Heart right ventricle (tissue), 16 donors: ENCODE measurements at places on chromosomes 1 and 21. TPM values are rescaled to one million over a fixed set of nuclear protein-coding genes. Genes with fewer than 3 reads are reported as not detected.

GRCh38 chr1:155175281-155175926 lies 1.8 kb downstream of the TRIM46 start:
- no peak for DNase-seq

Gene PBX1
- 62.7 TPM for total RNA-seq

DNA sequence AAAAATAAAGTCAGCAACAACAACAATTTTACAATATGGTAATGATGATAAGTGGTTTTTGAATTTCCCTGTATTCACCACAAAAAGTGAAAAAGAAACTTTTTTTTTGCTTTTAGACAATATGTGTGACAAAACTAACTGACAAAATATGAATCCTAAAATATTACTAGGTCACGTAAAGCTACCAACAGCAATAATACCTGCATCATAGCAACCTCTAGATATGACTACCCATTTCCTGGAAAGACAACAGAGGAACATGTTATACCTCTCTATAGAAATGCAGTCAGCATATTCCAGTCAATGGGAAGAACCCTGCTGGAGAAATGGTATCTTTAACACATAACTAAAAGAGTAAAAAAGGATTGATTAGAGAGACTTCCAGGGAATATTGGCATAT lies 73.7 kb downstream of the PDE4B start:
- DNase-seq: no peak

Gene LTN1
- total RNA-seq: 16.3 TPM

Gene SFN
- 0.19 TPM for total RNA-seq
